SJCRH30 (cell line): ENCODE measurements at places on chromosomes 16 and 17. TPM values are rescaled to one million over a fixed set of nuclear protein-coding genes. Genes with fewer than 3 reads are reported as not detected.

DNA sequence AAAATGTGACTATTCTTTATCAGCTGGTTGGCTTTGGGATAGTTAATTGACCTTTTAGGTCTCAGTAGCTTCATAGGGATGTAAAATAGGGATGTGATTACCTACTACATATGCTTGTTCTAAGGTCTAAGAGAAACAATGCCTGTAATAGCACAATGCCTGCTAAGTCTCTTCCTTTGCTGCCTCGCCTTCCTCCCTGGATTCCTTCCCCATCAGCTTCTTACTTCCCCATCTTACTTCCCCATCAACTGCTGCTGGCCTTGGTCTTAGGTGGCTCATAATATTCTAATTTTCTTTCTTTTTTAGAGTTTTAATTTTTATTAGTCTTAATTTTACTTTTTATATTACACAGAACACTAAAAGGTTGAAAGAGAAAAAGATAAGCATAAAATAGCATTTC lies 59.2 kb upstream of the GOT2 start:
- no peak for DNase-seq

DNA sequence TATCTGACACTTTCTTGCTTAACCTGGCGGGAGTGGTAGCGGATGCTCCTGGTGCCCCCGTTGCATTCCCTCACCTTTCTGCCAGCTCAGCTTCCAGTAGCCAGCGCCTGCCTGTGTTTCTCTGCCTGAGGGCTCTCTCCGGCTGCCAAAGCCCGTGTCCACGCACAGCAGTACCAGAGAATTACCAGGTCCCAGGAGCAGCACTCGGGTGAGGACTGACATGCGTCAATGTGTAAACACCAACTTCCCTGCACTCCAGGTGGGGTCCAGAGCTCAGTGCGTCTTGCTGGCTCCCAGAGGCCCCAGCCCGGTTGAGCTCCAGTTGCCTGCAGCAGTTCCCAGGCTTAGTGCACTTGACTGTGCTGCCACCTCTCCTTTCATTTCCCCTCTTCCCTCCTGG lies 54.8 kb downstream of the CDH13 start:
- DNase-seq, result no peak

DNA sequence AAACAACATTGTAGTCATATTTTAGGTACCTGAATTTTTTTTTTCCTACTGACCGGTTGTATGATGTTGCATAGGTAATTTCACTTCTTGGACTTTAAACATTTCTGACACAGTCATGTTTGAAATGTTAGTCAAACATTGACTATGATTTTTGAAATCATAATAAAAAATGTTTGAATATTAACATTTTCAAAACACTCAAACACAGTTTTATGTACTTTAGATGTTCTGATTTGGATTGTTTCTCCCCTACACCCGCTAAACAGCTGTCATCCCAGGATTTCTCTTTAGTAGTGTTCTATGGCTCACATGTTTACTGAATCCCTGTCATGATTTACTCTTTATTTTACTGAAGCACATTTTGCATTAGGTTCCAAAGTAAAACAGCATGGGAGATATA lies 102.9 kb upstream of the NPEPPS start:
- no peak for DNase-seq

- no peak for DNase-seq
Measured at GRCh38 chr16:69699915-69700314, 26.4 kb downstream of the NQO1 start.

- no peak for DNase-seq
Measured at GRCh38 chr17:45223539-45224528, 2.1 kb downstream of the FMNL1 start.

- DNase-seq, result no peak
Measured at GRCh38 chr17:33233811-33234177, 59.3 kb downstream of the ASIC2 start.

GRCh38 chr16:75343941-75344340 lies 89.4 kb downstream of the CFDP1 start:
- DNase-seq, result no peak

DNA sequence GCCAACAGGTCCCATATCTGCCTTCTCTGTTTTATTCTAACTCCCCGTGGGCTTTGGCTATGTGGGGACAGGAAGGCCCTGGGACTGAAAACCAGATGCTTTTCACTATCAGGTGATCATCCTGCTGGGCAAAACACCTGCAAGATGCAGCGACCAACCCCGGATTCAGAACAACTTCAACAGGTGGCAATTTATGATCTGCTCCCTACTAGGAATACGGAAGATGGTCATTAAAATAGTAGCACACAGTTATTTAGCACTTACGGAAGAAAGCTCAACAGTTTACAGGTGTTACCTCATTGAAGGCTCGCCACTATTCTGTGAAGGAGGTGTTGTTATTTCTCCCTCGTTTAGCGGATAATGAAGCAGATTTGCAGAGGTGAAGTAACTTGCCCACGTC lies 7.8 kb upstream of the SLC5A11 start:
- no peak for DNase-seq

DNA sequence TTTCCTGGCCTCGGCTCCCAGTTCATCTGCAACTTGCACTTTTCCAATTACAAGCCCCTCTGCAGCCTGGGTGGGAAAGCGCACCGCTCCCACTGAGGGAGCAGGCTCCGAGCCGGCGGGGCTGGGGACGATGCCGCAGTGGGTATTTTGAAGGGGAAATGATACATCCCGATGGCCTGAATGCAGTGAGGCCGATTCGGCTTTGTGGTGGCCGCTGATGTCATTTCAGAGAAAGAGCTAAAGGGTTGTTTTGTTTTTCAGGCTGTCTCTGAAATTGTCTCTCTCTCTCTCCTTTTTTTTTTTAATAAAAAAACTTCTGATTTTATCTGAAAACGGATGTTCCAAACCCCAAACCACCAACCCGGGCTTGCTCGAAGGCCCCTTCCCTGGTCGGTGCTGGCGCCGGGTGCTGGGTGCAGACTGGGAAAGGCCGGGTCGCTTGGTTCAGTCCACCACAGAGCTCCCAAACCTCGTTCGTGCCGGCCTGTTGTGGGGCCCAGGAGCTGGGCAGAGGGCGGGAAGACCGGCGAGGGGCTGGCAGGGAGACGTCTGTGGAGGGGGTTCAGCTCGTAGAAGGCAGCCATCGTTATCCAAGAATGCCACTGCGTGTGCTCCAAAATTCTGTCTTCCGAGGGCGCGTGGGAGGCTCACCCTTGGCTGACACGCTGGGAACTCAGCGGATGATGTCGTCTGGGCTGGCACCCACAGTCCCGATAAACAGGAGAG lies 102.8 kb downstream of the FOXL1 start:
- DNase-seq, result no peak

GRCh38 chr17:7555320-7555948 lies 3.1 kb upstream of the TNFSF13 start:
- no peak for DNase-seq

GRCh38 chr16:27414788-27415431 lies 12.9 kb downstream of the IL21R start:
- no peak for DNase-seq

DNA sequence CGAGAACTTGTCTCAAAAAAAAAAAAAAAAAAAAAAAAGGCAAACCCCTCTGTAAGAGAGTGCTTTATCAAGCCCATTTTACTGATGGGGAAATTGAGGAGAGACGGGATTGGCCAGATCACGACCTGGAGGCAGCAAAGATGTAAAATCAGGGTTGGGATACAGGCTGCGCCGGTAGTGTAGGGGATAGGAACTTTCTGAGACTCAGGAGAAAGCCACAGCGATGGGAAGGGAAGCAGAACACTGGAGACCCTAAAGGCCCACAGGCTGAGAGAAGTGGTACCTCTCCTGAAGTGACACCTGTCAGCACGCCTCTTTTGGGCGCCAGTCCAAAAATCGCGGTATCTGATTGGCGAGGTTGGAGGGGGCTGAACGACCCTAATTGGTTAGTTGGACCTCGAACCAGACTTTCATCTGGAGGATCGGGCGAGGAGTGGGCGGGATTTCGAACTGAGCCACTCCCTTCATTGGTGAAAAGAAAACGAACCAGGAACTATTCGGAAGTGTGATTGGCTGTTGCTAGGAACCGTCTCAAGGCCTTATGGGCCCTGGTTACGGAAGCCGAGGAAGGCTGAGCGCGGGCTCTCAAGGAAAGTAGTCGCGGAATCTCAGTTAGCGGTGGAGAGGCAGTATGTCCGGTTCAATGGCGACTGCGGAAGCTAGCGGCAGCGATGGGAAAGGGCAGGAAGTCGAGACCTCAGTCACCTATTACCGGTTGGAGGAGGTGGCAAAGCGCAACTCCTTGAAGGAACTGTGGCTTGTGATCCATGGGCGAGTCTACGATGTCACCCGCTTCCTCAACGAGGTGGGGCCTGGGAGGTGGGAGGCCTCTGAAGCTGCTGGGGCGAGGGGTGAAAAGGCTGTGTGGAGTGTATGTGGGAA lies at the start of gene CYB5B:
CYB5B (plus strand) TSS at position 567 of the 882 bp plus-strand sequence; CDS start at position 632, 65 bp downstream.
- peak; percentile 96 for DNase-seq

- no peak for DNase-seq
Measured at GRCh38 chr16:22353191-22353919, 21.1 kb downstream of the CDR2 start.

GRCh38 chr17:10051112-10051511 lies 146.0 kb upstream of the RCVRN start:
- DNase-seq, result no peak

DNA sequence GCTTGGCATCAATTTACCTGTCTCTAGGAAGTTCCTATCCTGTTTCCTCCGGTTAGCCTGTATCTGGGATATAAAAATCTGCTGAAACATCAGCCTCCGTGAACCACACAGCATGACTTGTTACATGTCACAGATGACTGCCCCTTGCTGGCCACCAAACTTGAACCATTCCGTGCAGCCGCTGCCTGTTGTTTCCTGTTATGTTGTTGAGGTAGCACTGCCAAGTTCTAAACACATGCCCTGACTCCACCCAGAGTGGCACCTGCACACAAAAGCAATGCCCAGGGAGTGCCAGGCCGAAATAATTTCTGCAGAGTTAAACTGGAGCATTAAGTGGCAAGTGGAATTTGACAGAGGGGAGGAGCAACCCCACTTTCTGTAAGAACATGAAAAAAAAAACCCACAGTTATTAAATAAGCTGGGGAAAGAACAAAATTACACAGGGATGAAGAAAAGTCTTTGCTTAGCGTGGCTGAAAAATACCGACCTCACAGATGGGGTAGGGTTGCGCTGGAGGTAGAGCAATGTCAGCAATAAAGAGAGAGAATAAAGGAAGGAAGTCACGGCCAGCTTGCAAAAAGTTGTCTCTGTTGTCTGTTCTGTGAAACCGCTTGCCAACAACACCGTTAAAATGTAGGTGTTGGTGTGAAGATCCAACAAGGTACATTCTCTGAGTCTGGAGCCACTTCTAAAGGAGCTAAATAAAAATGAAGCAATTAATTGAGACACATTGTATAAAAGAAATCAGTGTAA lies 174.6 kb upstream of the CDH13 start:
- DNase-seq, result no peak

DNA sequence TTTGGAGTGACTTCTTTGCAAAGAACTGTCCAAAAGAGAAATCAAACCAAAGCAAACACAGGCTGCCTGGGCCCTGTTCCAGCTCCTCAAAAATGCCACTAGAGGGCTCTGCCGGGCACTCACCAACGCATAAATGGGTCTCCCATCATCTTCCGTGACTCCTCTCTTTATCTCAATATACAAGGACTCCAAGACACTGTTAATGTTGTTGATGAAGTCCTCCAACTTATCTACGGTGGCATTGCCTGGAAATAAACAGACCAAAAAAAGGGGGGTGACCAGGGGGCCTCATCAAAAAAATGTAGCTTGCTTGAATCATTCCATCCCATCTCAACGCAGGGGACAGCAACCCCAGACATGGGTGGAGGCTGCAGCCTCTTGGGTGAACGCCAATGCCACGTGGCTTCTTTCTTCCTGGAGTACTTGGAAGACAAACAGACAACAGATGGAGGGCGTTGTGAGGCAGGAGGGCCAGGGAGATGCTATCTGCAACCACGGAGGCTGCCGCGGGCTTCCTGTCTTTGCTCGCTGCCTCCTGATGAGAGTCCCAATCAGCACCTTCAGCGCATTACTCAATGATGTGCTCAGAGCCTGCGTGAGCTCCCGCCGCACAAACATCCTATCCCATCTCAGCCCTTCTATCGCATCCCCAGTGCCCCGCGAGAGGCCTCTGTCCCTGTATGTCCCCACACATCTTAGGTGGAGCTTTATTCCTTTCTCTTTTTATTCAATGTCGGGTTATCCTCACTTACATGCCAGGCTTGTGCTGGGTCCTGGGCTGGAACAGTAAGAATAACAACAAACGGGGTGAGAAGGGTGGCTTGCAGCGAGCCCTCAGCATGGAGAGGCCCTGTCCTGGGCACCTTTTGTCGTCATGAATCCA lies 32.0 kb downstream of the KDM8 start:
- DNase-seq, result peak; percentile 96

GRCh38 chr17:58760248-58760647 lies 4.6 kb downstream of the PPM1E start:
- no peak for DNase-seq

DNA sequence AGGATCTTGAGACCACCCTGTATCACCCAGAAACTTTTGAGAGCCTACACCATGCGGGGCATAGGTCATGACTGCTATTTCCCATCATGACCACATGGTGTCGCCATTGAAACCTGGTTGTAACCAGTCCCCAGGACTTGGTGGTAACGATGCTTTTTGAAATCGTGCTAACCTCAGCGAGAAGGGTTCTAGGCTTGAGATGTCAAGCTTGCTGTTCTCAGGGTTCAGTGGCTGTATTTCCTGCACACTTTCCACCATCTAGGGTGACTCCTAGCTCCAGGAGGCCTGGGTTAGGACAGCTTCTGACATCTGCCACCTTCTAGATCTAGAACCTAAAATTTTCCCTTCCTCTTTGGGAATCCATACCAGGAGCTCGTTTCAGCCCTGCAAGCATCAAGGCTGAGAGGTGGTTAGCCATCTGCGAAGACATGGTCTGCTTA lies 13.0 kb upstream of the SPNS3 start:
- peak; percentile 78 for DNase-seq

- no peak for DNase-seq
Measured at GRCh38 chr17:67575325-67575724, 142.4 kb upstream of the NOL11 start.

GRCh38 chr17:64689106-64689505 lies 27.0 kb upstream of the SMURF2 start:
- no peak for DNase-seq

DNA sequence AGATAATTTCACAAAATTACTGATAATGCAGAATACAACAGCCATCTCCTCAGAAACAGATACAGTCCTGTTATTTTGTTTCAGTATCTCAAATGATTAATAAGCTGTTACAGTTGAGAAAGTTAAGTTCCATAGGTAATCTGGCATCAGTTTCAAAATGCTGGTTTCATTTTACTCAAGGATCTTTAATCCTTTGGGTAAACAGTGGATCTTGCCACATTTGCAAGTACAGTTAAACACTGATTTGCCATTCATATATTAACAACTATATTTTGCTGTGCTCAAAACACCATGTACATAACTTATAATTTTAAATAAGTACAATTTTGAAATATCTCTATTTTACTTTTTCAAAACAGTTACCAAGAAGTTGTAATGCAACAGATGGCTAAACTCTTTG lies 31.2 kb downstream of the RPGRIP1L start:
- no peak for DNase-seq

GRCh38 chr16:28822520-28823290 lies at the start of gene ATXN2L:
Gene ATXN2L, plus strand, starts transcription at chr16:28822999. Its CDS starts 261 bp downstream, at chr16:28823260.
- DNase-seq, result peak; percentile 94

- DNase-seq, result peak; percentile 82
Measured at GRCh38 chr17:45425125-45425983, 7.3 kb downstream of the ARHGAP27 start.

The OR1F1 gene
- total RNA-seq, result 0.47 TPM in 1 of 2 replicates, not detected in the other

The DOC2B gene
- not detected in 2 replicates for total RNA-seq

The CBFA2T3 gene
- 1.8 and 3.5 TPM in 2 replicates for total RNA-seq

The SMPD3 gene
- 0.04 and 0.08 TPM in 2 replicates for total RNA-seq

The ALDH3A1 gene
- total RNA-seq, result not detected in 2 replicates

The ZFPM1 gene
- 0.56 and 0.85 TPM in 2 replicates for total RNA-seq

The RND2 gene
- total RNA-seq, result 0.68 and 0.79 TPM in 2 replicates

The MTSS2 gene
- total RNA-seq, result 24.6 and 27.4 TPM in 2 replicates

The SPATA22 gene
- 1.8 and 2.2 TPM in 2 replicates for total RNA-seq

The FA2H gene
- total RNA-seq, result not detected in 2 replicates
